ENCODE measurements at places on chromosomes 7 and 10.

DNA sequence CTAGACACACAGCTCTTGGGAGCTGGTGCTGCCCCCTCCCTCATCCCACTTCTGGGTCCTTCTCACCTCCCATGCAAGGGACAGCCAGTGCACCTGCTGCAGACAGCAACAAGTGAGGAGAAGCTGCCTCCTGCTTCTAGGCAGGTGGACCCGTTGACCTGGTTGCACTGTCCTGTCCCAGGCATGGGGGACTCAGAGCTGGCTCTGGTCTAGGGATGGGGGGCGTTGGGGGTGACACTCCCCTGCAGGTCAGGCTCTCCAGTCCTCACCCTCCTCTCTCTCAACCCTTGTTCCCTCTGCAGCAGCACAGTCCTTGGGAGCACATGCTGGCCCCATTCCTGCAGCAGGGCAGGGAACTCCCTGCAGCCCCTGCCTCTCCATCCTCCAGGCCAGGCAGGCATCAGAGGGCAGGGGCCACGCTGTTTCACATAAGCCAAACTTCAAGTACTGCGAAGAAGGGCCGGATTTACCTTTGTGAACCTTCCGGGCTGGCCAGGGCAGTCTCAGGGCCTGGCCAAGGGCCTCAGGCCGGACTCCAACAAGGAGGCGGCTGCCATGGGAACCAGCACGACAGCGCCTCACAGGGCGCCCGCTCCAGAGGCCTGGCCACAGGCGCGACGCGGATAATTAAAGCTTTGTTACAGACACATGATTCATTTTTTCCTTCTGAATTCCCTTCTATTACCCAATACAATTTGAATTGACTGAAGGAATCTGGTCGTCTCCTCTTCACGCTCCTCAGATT lies 48.5 kb downstream of the RASGEF1A start:
- no peak for DNase-seq

- no peak for DNase-seq
These were observed 77.3 kb upstream of the NXPH1 start for GRCh38 chr7:8356071-8356470.

GRCh38 chr10:124703778-124704427 lies 40.3 kb downstream of the FAM53B start:
- DNase-seq, result no peak

GRCh38 chr7:50807026-50807730 lies 24.5 kb upstream of the GRB10 start:
- DNase-seq, result no peak

DNA sequence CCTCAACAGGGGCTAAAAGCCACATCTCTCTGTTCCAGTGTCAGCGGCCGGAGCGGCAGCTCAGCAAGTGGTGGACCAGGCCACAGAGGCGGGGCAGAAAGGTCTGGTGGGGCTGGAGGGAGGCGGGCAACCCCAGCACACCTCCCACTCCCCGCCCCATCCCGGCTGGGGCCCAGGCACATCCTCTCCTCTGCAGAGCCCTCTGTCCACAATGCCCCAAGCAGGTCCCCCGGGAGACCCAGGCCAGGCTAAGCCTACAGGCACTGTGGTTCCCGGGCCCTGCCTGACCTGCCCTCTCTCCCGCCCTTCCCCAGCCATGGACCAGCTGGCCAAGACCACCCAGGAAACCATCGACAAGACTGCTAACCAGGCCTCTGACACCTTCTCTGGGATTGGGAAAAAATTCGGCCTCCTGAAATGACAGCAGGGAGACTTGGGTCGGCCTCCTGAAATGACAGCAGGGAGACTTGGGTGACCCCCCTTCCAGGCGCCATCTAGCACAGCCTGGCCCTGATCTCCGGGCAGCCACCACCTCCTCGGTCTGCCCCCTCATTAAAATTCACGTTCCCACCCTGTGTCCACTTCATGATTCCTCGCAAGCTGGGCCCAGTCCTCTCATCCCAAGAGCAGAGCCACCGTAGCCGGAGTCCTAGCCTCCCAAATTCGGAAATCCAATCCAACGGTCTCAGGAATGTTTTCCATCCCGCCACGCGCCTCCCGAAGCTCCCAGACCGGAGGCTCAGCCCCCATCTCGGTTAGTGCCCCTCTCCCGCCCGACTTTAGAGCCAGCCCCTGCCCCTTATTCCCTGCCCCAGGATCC lies 2.1 kb downstream of the ADIRF start:
- DNase-seq, result no peak

- DNase-seq, result no peak
These were observed 322.8 kb downstream of the LRMDA start for GRCh38 chr10:75754096-75754831.

- no peak for DNase-seq
These were observed 249.4 kb downstream of the RAB11FIP2 start for GRCh38 chr10:117797296-117797695.

GRCh38 chr10:20195076-20195475 lies 378.8 kb downstream of the PLXDC2 start:
- DNase-seq, result no peak

DNA sequence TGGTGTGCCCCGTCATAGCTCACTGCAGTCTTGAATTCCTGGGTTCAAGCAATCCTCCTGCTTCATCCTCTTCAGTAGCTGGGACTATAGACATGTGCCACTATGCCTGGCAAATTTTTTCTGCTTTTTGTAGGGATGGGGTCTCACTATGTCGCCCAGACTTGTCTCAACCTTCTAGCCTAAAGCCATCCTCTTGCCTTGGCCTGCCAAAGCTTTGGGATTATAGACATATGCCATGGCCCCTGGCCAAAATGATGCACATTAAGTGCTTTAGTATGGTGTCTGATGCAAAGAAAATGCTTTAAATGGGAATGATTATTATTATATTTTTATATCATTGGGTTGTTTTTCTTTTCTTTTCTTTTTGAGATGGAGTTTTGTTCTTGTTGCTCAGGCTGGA lies 33.2 kb upstream of the VCL start:
- DNase-seq, result no peak

- DNase-seq, result no peak
These were observed 15.2 kb downstream of the CALML5 start for GRCh38 chr10:5484205-5484604.

GRCh38 chr7:158452331-158452730 lies 135.3 kb downstream of the PTPRN2 start:
- DNase-seq, result no peak

GRCh38 chr7:87528730-87529129 lies 53.2 kb upstream of the ABCB4 start:
- DNase-seq, result no peak

- DNase-seq, result no peak
These were observed 461.1 kb downstream of the ZNF33B start for GRCh38 chr10:42177077-42177792.

- no peak for DNase-seq
These were observed 180.7 kb downstream of the BMPER start for GRCh38 chr7:34086064-34086463.

DNA sequence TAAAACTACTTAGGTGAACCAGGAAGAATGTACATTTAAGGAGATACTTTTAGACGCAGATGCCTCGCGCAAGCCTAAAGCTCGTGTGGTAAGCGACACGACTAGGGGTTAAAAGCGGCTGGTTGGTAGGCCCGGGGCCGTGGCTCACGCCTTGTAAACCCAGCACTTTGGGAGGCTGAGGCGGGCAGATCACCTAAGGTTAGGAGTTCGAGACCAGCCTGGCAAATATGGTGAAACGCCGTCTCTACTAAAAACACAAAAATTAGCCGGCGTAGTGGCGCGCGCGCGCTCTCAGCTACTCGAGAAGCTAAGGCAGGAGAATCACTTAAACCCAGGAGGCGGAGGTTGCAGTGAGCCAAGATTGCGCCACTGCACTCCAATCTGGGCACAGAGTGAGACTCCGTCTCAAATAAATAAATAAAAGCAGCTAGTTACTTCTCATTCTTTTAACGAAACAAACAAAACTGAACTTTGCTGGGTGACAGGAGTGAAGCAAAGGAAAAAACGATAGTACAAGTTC lies 879 bp downstream of the NUDT5 start:
- DNase-seq, result no peak

DNA sequence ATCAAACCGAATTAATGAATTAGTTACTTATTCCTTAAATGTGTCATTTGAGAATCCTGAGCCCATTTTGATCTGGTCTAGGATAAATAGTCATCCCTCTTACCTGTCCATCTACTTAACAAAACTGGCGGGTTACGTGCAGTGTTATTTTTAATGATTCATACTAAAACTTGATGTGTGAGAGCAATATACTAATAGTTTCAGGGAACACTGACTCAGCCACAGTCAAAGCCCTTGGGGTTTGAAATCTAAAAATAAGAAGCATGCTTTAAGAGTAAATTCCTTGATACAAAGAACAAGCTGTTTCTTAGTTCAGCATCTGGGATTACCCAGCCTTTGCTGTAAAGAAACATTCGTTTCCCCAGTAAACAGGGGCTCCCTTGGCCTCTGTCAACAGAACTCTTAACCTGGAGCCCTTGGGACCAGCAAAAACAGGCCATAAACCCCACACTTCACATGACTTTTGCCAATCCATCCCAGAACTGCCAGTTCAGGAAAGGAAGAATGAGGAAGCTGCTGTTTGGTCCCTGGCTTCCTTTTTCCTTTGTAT lies 370.6 kb upstream of the IGFBP3 start:
- no peak for DNase-seq

GRCh38 chr7:36686499-36686898 lies 37.8 kb downstream of the AOAH start:
- DNase-seq, result no peak

All from NCI-H1105 (cell line).